ENCODE measurements at places on chromosomes 3 and 15.
A peak's percentile ranks its signal among the peaks of the same experiment; 100 is the strongest.

DNA sequence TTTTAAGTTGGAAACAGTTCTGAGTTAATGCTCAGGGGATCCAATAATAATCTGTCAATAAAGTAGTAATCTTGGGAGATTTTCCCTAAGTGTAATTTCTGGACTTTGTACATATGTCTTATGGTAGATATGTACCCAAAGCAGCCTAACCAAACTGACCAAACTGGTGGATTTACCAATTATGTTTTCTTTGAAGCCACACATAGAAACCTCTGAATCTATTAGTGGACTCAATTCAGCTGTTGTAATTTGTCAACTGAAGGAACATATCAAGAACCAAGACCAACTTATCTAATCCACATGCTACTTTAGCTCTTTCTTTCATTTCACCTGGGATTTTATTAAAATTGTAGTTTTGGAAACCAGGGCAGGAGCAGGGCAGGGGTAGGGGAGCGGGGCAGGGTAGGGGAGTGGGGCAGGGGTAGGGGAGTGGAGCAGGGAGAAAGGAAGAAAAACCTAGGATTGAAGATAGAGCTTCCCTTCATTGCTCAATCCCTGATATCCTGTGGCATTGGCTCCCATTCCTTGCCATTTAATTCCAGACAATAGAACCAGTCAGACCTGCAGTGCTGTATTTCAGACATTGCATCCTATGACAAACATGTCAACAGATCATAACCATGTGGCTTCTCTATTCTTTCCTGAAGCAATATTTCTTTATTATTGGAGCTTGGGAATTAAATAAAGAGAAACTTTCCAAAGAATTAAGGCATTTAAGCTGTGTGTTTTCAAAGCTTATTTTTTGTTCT is 101.8 kb downstream of the NFKBIZ start:
- no peak for DNase-seq

GRCh38 chr3:169759256-169759655 is 5.6 kb downstream of the TERC start:
- DNase-seq = peak; percentile 77

DNA sequence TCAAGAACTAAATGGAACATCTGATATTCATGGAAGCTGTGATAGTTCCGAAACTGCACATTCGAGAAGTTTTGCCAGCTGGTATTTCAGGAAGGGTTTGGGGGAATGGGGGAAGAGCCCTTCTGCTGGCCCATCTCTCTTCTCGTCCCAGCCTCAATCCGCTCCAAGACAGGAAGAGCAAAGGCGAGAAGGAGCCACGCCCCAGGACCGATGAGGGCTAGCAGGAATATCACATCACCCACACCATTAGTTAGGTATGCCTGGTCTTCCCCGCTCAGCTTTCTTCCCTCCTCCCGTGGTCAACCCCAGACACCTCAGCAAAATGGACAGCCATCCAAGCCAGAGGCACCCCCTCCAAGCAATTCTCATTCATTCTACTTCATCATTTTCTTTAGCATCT is 14.9 kb upstream of the PCSK6 start:
- DNase-seq = no peak

GRCh38 chr15:69568173-69569009 is 115.8 kb downstream of the RPLP1 start:
- DNase-seq = peak; percentile 84

- no peak for DNase-seq
Observed at GRCh38 chr3:142433110-142433509, 14.7 kb downstream of the XRN1 start.

DNA sequence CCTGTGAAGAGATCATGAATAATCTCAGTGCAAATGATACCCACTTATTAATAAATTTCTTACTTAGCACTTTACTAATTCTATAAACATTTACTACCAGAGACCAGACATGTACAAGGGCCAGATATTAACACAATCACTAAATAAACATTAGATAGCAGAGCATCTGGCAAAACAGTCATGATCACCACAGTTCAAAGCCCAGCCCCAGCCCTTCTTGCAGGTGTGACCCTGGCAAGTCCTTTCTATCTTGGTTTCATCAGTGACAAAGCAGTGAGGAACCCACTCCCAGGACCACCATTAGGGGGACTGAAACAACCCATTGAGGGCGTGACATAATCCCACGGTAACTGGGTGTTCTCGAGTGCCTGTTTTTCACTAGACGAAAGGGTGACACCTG is 11.6 kb downstream of the ZXDC start:
- DNase-seq = no peak

DNA sequence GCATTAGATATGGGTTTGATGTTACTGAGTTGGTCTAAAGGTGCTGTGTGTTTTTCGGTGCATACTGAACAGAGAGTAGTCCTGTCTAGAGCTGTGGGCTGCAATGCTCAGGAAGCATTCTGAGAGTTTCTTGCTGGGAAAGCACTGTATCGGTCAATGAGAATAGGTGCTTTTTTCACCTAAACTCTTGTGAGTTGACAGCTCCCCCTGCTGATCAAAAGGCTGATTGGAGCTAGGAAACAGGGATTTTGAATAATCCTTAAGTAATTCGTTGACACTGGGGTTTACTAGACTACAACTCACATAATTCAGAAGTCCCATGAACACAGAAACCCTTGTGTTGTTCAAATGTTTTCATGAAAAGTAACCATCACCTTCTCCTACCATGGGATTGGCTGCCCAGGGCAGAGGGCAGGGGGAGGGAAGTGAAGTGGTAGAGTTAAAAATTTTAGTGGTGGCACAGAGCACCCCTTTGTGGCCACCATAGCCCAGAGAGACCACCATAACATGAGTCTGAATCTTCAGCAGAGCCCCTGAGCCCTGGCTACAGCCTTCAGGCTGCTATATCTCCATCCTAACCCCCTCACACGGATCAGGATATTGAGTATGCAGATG is 13.0 kb upstream of the MANF start:
- peak; percentile 67 for DNase-seq

GRCh38 chr15:81317642-81318017 is 6.3 kb downstream of the STARD5 start:
- DNase-seq = no peak

DNA sequence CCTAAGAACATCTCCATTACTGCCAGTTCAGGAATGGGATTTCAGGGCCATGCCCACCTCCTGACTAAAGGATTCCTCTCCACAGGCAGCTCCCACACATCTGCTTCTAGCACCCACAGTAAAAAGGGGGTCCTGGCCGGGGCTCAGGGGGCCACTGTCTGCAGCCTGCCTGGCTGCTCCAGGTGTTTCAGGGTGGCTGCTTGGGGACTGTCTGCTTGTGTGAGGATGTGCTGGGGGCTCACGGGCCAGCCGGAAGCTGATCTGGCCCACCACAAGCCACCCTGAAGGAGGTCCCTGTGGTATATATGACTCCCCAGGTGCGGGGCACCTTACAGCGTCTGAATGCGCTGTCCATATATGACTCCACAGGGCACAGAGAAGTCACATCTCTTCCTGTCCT is 135.4 kb downstream of the NSMCE3 start:
- DNase-seq = no peak

GRCh38 chr3:1439395-1439794 is 346.6 kb downstream of the CNTN6 start:
- DNase-seq = no peak

GRCh38 chr3:66744521-66744920 is 243.7 kb upstream of the LRIG1 start:
- peak; percentile 14 for DNase-seq

GRCh38 chr3:10653241-10653640 is 147.9 kb upstream of the ATP2B2 start:
- no peak for DNase-seq

DNA sequence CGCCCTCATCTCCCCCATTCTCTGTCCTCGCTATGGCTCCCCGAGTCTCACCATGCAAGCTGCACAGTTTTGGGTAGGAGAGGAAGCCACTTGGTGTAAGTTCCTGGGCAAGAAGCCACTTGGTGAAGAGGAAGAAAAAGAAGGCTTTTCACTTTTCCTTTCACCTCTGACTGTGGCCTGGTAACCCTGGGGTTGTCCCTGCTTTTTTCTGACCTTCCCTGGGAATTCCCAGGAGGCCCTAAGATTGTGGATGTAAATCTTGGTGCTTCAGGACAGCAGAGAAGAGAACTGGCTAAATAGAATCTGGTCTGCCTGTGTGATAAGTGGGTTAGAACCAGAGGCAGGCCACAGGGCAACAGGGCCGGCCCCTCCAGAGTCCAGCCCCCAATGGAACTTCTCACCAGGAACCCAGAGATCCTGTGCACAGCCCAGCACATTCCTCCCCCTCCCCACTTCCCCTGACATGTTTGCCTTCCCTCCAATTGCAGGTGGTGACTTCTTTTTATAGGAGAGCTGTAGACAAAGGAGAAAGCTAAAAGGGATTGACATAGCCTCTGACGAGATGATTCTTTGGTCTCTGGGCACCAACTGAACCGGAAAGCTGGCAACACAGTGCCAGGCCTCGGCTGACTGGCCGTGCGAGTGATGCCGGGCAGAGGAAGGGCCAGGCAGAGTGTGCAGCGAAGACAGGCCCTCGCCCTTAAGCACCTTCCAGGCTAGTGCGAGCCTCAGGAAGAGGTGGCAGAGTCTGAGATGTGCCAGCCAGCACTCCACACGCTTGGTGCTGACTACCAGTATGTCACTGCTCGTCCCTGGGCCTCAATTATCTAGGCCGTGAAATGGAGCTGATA is 19.4 kb upstream of the SKOR1 start:
- no peak for DNase-seq

DNA sequence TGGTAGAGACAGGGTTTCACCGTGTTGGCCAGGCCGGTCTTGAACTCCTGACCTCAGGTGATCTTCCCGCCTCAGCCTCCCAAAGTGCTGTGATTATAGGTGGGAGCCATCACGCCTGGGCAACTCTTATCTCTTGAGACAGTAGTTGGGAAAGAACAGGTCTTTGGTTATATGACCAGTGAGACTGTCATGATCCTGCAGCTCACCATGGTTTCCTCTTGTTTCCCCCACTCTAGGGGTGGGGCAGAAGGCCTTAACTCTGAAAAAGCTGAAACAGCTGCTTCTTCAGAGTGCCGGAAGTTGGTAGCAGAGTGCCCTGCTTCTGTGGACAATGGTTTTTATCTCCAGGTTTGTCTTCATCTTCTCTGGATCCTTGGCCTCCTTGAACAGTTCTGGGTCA is 4.7 kb upstream of the TYRO3 start:
- DNase-seq = no peak

DNA sequence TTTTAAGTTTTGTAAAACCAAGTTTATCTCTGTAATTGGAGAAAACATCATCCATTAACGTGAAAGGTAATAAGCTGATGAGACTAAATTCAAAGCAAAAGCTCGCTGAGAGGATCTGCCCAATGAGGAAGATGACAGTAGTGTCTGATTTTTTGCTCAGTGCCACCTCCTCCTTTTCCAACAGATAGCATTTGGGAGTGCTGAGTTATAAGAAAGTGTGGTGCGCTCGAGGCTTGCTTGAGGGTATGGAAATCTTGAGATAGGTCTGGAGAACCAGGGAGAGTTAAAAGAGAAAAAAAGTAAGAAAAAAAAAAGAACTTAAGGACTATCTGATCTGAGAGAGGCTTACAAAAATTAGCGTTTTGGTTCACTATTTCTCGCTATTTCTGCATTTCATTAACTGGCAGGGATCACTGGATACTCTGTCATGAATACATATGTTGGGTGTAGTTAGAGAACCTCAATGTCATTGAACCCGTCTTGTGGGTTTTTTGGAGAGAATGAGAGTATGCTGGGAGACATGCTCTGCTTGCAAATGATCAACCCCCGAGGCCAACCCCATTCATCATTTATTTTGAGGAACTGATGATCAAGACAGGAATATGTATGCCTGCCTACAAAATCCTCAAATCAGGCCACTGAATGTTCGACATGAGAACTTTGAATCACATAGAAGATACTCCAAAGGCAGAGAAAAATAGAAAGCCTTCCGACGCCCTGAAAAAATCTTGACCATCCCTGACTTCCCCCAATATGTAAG is 973 bp upstream of the USP13 start:
- DNase-seq = no peak

DNA sequence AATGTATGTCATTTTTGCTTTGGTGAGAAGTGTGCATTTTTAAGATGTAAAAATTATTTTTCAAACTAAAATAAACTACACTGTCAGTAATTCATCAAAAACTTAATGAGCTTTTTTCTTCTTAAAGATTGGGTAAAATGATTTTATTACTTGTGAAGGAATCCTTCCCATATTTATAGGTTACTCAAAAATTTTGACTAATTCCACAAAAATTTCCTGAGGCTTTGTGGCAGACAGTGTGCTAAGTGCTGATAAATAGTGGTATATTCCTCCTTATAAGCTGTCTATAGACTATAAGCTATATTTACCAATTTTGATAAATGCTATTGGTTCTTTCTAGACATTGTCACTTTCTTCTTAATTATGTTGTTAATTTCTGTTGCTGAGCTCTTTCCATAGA is 284.5 kb upstream of the SEMA6D start:
- peak; percentile 80 for DNase-seq

DNA sequence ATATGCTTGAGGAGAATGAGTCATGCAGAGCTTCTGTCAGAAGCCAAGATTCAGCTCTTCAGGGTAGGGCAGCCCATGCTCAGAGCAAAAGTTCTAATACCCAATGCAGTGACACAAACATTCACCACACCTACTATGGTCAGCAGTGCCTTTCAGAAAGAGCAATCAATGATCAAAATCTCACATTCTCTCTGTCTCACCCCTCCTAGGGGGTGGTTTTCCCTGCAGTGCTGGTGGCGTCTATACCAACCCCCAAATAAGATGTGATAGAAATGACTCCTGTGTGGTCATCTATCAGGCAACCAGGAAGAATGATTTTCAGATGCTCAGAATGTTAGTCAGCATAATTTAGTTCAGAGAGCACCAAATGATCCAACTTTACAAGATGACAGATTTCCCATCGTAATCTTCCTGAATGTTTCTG is 385.3 kb downstream of the NTRK3 start:
- peak; percentile 87 for DNase-seq

DNA sequence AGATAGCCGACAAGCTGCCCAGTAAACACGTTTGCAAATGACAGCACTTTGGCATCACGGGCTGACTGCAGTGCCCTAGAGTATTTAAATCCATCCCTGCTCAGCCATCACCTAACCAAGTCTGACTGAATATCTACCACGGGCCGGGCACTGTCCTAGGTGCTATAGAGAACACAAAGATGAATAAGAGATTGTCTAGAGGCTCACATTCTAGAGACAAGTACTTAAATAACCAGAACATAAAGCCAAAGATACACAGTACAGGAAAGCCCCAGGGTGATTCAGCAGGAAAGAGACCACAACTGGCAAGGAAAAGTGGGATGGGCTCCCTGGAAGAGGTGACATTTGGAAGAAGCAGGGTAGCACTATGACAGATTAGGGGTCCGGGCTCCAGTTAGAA is 103.5 kb downstream of the MYLK start:
- DNase-seq = no peak

GRCh38 chr15:62436235-62436634 is 271.1 kb upstream of the C2CD4B start:
- no peak for DNase-seq

- no peak for DNase-seq
Observed at GRCh38 chr3:14450506-14450905, 48.1 kb downstream of the SLC6A6 start.

GRCh38 chr15:62880278-62880677 is 162.3 kb upstream of the TPM1 start:
- peak; percentile 88 for DNase-seq

GRCh38 chr15:98124581-98124980 is 164.1 kb downstream of the ARRDC4 start:
- peak; percentile 68 for DNase-seq

Measured in fibroblast of upper back skin (primary cell).